BJ (cell line): ENCODE measurements at places on chromosomes 5 and 9. TPM values are rescaled to one million over a fixed set of nuclear protein-coding genes. Genes with fewer than 3 reads are reported as not detected.

DNA sequence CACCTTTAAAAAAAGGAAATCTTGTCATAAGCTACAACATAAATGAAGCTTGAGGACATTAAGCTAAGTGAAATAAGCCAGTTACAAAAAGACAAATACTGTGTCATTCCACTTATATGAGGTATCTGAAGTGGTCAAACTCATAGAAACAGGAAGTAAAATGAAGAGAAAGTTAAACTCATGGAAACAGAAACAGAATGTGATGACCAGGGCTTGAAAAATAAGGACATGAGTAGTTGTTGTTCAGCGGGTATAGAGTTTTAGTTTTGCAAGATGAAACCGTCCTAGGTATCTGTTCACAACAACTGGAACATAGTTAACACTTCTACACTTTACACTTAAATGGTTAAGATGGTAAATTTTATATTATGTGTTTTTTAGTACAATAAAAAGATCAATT, 47.8 kb upstream of the SLC1A3 start:
- no peak for DNase-seq

GRCh38 chr5:174775081-174775480, 50.7 kb downstream of the MSX2 start:
- DNase-seq, result no peak

- DNase-seq, result no peak
Observed at GRCh38 chr5:152869971-152870370, 464.9 kb upstream of the NMUR2 start.

DNA sequence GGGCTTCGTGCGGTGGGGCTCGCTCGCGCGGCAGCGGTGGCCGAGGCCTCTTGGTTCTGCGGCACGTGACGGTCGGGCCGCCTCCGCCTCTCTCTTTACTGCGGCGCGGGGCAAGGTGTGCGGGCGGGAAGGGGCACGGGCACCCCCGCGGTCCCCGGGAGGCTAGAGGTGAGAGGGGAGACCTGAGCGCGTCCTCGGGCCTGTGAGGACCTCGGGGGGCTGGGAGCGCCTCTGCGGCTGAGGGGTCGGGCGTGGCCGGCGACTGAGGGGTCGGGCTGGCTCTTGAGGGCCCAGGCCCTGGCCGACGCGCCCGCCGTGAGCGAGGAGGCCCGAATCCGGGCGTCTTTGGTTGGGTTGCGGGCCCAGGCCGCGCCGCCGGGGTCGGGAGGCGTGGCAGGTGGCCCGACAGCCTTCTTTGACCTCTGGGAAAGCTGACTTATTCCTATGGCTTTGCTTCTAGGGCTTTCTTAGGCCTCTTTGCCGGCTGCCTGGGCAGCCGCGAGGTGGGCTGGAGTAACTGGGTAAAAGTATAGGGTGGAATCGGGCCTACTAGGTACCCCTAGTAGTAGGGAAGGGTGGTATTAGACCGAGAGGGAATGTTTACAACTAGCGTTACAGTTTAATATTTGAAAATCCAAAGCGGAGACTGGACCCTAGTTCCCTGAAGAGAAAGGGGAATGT, at the start of gene CANX:
TSS of gene CANX (plus strand) at position 33 of the 681 bp plus-strand sequence. CDS start 6,715 bp downstream, outside the sequence.
- DNase-seq, result no peak

GRCh38 chr5:68396722-68397121, 181.2 kb downstream of the PIK3R1 start:
- DNase-seq, result no peak

DNA sequence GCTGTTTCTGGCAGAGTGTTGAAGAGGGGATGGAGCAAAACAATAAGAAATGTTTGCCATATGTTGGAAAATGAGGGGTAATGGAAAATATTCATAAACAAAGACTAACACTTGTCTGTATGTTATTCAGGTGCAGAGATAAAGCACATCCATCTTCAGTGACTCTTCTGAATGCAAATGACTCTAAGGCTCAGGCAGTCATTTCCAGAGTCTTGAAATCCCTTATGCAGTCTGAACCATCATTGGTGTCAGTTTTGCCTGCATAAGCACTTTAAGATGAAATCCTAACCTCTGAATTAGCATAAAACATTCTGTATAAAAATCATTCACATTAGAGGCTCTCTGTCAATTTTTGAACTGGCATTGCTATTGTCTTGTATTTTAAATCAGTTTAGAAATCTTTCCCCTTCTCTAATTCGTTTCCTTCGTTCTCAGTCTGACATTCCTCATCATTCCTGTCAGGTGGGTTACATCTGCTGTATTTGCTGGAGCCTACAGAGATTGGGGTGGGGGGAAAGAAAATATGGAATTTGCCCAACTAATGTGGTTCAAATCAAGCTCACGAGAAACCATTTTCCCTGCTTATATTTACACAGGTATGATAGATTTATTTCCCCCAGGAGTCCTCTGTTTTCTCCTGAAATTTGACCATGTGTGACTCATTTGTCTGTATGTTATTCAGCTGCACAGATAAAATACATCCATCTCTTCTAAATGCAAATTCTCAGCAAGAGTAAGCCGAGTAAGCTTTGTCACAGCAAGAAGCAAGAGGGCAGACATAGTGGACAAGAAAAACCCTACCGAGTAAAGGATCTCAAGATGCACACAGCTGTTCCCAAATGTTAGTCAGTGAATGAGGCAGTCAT, 31.6 kb downstream of the ENC1 start:
- no peak for DNase-seq

GRCh38 chr9:102534031-102534430, 461.1 kb upstream of the CYLC2 start:
- DNase-seq, result no peak

GRCh38 chr5:141811287-141812155, 66.7 kb downstream of the PCDH1 start:
- no peak for DNase-seq

GRCh38 chr9:89522959-89523285, 25.0 kb upstream of the SEMA4D start:
- DNase-seq, result no peak

- DNase-seq, result no peak
Observed at GRCh38 chr5:55429613-55430253, 105.0 kb downstream of the PLPP1 start.

DNA sequence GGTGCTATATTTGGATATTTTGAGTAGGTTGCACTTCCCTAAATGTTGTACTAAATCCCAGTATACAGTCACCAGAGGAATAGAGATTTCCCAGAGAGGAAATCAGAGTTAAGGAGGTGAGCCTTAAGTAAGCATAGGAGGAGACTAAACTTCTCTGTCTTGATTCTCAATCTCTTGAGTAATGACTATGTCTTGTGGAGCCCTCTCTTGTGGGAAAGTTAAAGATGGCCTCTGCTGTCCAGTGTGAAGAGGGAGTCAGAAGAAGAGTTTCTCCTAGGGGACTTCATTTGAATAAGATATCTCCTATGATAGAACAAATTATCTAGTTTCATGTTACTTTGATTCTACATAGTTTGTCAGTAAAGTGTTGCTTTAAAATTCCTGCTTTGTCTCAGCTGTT, 502.5 kb downstream of the PDE4D start:
- no peak for DNase-seq

- no peak for DNase-seq
Observed at GRCh38 chr9:121048175-121048574, 1.9 kb downstream of the C5 start.

- no peak for DNase-seq
Observed at GRCh38 chr9:70362952-70363351, 51.5 kb downstream of the KLF9 start.

- no peak for DNase-seq
Observed at GRCh38 chr5:79560771-79561524, 47.0 kb upstream of the HOMER1 start.

DNA sequence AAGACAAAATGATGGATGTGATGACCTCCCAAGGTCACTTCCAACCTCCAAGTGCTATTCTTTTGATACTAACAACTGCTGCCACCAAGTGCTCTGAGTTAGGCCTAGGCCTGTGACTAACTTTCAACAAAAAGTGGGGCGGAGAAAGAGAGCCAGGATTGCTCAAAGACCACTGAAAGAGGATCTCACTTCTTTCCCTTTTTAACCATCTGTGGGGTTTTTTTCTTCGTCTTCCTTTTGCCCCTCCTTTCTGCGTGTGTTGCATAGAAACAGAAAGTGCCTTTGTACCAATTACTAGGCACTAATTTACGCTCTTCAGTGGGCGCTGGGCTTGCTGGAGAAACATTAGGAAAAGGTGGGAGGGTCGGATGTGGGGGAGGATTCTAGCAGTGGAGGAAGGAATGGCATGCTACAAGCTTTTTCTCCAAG, 8.0 kb downstream of the KLF9 start:
- no peak for DNase-seq

DNA sequence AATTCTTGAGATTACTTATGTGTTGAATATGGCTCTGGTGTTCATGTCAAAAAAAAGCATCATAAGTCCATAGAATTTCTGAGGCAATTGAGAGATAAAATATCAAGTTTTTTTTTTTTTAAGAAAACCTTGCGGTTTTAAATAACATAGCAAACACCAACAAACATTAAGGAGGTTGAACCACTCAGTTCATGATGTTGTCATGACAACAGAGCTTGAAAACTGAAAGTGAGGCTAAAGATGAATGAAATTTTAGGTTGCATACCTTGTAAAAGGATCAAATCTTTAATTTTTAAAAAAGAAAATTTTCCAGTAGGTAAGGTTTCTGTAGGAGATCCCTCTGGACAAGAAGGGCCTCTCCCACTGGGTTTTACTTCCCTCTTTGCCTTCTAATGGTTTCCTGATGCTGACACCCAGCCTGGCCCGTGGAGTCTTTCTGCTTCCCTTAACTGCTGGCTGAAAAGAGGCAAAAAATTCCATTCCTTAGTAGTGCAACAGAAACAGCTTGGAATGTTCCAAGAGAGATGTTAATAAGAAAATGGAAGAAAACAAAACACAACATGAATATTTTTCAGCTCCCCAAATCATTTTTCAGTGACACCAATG, 60.0 kb upstream of the FER start:
- DNase-seq, result no peak

DNA sequence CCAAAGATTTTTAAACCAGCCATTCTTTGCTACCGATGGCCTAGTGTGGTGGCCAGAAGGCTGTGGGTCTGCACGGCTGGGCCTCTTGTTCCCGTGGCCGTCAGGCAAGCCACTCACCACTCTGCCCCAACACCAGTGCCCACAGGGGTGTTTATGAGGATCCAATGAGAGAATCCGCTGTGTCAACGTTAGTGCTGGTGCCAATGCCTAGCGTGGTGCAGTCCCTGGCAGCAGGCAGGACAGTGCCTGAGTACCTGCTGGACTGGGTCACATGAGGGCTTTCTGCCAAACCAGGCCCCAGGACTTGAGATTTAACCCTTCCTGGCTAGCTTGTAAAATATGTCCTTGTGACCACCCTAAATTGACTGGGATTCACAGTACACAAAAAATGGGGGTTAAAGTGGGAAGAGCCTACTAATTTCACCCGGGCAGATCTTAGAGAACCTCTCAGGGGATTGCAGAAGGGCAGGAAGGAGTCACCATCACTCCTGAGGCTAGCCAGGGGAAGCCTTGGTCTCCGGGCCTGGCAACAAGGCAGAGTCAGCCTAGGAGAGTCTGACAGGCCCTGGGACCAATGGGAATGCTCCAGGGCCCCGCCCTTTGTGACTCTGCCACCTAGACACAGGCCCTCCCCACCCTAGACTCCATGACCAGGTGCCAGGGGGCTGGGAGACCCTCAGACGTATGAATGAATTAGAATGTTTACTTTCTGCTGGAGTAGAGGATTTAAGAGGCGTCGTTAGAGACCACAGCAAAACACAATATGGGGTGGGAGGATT, 63.2 kb upstream of the FSTL4 start:
- DNase-seq, result no peak

DNA sequence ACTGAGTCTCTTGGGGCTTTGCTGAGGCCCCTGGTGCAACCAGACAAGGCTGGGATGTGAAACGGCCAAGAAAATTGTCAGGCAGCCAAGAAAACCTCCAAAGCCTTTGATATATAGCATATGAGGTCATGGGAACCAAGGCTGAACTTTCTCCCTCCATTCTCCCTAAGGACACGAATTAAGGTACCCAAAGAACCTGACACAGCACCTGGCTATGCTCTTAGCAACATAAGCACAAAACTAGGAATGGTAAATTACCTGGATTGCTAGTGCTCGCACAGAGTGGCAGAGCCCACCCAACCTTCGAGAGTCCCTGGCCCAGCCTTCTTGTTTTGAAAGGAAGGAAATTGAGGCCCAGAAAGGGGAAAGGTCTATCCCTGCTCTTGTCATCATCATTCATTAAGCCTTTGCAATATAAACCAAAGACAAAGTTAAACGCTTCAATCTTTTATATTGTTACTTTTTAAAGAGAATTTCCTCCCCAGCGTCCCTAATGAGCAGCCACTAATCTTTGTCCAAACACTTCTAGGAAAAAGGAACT, 220.0 kb upstream of the NR4A3 start:
- DNase-seq, result no peak

- no peak for DNase-seq
Observed at GRCh38 chr9:134660407-134660806, 18.8 kb downstream of the COL5A1 start.

DNA sequence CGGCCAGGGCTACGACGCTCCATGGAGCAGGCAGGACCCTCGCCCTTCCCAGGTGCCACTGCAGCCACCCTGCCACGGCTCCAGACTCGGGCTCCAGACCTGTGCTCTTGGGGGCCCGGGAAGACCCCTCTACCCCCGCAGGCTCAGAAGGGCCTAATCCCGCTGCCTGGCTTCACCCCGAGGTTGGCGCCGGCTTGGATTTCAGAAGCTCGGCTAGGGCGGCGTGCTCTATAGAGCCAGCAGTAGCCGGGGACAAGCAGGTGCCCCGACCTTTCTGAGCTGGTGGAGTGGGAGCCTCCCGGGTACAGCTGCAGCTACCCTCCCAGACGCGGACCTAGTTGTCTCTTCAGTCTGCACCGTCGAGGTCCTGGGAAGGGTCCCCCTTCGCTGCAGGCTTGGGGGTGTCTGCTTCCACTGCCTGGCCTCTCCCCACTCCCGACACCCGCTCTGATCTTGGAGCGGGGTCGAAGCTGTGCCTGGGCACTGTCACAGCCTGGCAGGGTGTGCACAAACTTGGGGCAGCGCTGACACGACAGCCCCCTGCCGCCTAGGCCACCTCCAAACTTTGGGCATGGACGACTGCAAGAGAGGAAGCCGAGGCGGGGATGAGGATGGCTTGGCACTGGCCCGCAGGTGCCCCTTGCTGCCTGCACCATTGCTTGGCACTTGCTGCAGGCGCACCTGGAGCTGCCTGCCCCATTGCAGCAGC, 1366.1 kb upstream of the CDH9 start:
- DNase-seq, result no peak

DNA sequence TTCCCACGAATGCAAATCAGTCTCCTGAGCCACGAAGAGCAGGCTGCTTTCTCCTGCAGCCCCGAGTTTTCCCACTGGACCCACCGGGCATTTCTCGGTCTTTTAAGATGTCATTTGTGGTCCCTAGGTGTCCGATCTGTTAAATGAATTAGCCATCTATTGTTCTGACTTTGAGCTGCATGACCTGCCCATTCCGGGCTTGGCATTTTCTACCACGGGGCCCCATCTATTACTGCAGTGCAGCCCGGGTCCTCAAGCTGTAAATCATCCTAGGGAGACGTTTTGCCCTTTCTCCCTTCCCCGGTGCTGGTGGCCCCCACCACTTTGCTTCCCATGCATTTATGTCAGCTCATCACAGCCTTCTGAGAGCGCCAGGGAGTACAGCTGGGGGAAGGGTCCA, 405.4 kb downstream of the IRX1 start:
- no peak for DNase-seq

GRCh38 chr9:127541176-127541575, 70.9 kb upstream of the STXBP1 start:
- no peak for DNase-seq

- DNase-seq, result peak; percentile 51
Observed at GRCh38 chr5:177468685-177469628, 4.5 kb downstream of the DBN1 start.

FIBCD1 gene
- 1.2 and 1.4 TPM in 2 replicates for polyA plus RNA-seq

BARHL1 gene
- polyA plus RNA-seq, result not detected in 2 replicates

CCL21 gene
- not detected in 2 replicates for polyA plus RNA-seq

PCDHGB4 gene
- 11.8 and 12.2 TPM in 2 replicates for polyA plus RNA-seq

EQTN gene
- not detected in 2 replicates for polyA plus RNA-seq

WDR38 gene
- polyA plus RNA-seq, result not detected in 2 replicates

GPX3 gene
- polyA plus RNA-seq, result 2.8 and 3.8 TPM in 2 replicates

ANKH gene
- 37.7 and 65.3 TPM in 2 replicates for polyA plus RNA-seq
